ENCODE measurements at places on chromosomes 2 and 18.

DNA sequence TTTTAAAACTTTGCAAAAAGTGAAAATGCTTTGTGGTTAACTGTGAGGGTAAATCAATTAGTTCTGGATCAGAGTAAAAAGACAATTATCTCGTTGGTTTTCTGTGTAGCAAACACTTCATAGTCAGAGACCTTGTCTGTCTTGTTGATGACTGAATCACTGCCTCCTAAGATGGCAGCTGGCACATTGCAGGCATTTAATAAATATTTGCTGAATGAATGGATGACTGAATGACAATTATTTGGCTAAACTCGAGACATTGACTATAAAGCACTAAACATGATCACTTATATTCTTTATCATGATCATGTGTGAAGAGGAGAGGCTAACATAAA lies 96.2 kb downstream of the MAIP1 start:
- DNase-seq, result no peak

DNA sequence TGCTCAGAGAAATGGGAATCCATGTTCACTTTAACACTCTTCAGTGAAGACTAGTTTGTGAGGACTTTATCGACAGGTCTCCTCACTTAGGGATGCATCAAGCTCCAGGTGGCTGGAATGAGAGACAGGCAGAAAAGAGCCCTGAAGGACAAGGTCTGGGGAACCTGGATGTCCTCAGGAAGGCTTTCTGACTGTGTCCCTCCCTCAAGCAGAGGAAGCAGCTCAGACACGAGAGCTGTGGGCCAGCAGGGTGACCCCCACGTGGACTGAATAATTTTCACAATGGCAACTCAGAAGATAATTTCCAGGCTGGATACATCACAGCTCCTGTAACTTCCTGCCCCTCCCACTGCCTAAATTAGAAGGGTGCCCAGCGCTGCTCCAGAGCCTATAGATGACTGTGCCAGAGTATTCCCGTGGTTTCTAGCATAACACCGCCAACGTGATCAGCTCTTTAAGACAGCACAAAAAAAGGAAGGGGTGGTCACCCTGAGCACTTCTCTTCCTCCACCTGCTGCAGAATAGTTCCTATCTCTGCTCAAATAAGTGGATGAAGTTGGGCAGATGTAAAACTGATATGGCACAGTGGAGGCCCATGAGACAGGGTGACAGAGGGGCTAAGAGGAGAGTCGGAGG lies 25.7 kb upstream of the NCK2 start:
- DNase-seq, result no peak

GRCh38 chr18:2912357-2913299 lies 65.8 kb downstream of the EMILIN2 start:
- DNase-seq, result no peak

DNA sequence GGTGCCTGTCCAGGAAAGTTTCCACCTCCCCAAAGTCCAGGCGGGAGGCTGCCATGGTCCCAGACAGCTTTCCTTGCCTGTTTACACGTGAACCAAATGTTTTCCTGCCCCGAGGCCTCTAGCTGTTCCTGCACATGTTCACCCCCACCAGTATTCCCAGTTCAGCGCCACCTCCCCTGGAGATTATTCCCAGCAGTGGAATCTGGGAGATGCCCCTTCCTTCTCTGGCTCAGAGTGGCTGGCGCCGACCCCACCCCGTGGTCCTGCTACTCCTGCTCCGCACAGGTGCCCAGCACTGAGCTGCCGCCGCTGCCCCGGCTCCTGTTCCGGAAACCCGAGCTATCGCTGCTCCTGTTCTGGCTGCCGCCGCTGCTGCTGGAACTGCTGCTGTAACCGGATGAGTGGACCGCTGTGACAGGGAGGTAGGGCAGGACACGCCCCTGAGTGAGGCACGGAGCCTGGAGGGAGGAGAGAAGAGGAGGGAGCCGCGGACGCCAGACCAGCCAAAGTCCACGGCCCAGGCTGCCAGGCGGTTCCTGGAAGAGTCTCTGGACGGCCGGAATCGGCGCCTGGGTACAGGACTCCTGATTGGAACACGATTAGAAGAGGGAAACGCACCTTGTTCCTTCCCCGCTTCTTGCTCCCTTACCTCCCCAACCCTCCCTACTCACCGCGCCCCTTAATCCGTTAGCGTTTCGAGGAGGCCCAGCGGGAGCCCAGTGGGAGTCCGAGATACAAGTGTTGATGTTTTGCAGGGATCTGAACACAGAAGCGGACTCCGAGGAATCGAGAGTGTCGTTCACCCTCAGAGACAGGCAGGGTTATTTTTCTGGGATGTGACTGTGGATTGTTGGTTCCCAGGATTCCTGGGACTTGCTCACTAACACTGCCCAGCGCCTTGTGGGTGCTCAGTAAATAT lies at the start of gene PDE11A:
Gene PDE11A, minus strand, starts transcription at position 395 of the 919 bp plus-strand sequence. Its CDS starts 340 bp downstream, at position 55.
- peak; percentile 5 for DNase-seq

GRCh38 chr2:222756951-222757650 lies 85.6 kb downstream of the MOGAT1 start:
- DNase-seq, result no peak

All from activated CD4-positive, alpha-beta T cell treated with anti-CD3 and anti-CD28 coated beads for 4 hours (primary cell).